Stimulated activated CD8-positive, alpha-beta memory T cell treated with anti-CD3 and anti-CD28 coated beads, Interleukin-7, amount 100 ng/mL, for 24 hours (primary cell): ENCODE measurements at places on chromosomes 12 and 14.
A peak's percentile ranks its signal among the peaks of the same experiment; 100 is the strongest.

DNA sequence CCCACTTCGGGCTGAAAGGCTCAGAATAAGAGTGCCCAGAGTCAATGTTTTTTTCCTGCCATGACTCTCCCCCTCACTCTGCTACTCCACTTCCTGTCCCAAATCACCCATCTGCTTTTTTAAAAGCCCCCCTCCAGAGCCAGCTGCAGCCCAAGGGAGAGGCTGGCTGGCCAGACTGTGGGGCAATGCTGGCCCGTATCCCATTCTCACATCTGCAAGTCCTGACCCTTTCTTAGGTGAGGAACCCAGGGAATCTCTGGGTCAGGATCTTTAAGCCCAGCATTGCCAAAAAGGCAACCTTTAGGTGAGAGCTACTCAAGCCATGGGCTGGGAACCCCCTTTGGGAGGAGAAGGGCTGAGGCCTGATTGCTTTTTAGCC, 1.7 kb upstream of the ITGA5 start:
- DNase-seq = no peak

DNA sequence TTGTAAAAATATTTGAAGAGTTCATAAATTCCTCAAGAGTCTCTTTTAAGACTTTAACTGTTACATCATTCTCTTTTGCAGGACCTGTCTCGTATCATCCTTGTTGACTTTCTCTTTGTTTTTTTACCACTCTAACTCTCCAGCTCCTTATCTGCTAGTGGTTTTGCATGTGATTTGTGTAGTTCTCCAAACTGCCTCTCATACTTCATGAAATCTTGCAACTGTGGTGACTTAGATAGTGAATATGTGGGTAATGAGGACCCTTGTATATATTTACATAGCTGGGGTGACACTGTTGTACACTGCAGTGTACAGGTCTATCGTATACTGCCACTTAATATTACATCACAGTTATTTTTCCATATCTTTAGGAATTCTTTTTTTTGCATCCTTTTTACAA, 40.2 kb upstream of the EMP1 start:
- no peak for DNase-seq

GRCh38 chr14:89357655-89358297, 59.3 kb downstream of the FOXN3 start:
- no peak for DNase-seq

DNA sequence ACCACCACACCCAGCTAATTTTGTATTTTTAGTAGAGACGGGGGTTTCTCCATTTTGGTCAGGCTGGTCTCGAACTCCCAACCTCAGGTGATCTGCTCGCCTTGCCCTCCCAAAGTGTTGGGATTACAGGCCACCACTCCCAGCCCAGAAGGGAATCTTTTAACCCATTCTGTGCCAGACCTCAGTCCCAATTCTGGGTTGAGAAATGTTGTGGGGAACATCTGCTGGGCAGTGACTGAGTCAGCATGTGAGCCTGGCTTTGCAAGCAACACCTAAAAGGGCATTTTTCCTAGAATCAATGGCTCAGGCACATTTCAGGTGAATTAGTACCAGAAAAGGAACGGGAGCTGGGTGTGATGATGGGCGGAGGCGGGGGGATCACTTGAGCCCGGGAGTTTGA, 7.6 kb upstream of the SPATS2 start:
- no peak for DNase-seq

DNA sequence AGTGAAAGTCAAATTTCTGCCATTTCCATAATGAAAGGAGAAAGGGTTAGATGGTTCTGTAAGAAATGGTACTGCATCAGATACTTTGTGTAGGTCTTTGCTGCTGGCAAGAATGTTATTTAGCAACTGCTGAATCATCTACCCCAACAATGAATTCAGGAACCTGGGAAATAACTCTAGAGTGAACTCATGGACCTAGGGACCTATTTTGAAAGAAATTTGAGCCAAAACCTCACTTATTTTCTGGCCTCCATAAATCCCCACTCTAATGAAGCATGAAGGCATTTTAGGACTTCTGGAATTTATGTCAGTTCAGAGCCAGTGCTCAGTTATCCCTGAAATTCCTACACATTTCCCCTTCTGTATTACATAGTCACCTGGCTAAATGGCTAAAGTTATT, 50.9 kb upstream of the CPNE8 start:
- no peak for DNase-seq

DNA sequence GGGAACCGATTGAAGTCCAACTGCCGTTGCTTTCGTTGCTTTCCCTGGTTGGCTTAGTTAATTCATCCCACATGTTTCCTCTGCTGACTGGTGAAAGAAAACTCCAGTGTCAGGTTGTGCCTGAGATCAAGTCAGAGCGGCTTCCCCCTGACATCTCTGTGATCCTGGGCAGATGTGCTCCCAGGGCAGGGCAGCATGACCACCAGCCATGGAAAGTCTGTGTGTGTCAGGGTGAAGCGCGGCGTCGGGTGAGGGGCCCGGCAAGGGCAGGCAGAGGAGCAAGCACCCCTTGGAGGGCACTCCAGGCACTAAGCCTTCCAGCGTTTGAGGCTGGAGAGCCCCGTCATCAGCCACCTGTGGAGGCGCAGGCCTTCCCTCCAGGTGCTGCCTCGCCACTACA, 54.5 kb upstream of the IGF1 start:
- no peak for DNase-seq

DNA sequence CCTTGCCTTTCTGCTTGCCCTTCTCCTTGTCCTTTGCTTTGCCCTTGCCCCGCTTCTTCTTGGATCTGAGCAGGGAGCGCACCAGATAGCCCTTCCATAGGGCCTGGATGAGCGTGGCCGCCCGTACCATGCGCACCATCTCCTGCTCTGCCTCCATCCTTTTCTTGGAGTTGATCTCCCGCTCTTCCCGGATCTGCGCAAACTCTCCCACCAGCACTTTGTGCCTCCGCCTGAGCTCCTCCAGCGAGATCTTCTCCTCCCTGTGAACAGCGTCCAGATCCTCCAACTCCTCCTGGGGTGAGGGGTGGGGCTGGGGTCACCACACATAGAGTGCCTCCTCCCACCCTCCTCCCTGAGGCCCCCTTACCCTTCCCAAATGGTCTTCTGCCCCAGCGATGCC, 10.1 kb downstream of the RITA1 start:
- no peak for DNase-seq

- DNase-seq = no peak
These were observed 462.2 kb downstream of the LRIG3 start for GRCh38 chr12:58458102-58458501.

- DNase-seq = peak; percentile 28
These were observed 139.3 kb upstream of the ARHGAP5 start for GRCh38 chr14:31937730-31938346.

DNA sequence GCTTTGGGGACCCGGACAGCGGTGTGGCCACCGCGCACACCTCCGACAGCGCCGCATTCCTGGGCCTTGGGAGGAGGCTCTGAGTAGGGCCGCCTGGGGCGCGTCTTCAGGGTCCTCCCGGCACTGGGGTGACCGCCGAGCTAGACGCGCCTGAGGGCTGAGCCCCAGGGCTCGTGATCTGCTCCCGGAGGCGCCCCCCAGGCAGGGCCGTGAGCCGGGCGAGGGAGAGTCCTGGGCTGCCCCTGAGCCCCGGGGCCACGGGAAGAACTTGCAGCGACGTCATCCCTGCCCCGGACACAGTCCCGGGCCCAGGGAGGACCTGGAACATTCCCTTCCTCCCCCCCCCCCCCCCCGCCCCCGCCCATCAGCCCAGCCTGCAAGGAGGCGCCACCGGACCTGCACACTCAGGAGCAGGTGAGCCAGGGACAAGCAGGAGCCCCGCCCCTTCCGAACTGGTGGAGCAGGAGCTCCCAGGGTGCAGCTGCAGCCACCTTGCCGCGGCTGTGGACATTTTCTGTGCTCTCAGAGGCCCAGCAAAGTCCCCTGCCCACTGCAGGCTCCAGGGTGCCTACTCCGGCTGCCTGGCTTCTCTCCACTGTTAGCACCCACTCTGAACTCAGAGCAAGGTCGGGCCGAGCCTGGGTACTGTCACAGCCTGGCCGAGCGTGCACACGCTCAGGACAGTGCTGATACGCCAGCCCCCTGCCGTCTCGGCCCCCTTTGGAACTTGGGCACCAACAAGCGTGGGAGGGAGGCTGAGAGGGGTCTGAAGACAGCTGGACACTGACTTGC, 50.7 kb downstream of the A2M start:
- peak; percentile 1 for DNase-seq

GRCh38 chr12:53564941-53565340, 57.7 kb upstream of the NPFF start:
- DNase-seq = no peak

DNA sequence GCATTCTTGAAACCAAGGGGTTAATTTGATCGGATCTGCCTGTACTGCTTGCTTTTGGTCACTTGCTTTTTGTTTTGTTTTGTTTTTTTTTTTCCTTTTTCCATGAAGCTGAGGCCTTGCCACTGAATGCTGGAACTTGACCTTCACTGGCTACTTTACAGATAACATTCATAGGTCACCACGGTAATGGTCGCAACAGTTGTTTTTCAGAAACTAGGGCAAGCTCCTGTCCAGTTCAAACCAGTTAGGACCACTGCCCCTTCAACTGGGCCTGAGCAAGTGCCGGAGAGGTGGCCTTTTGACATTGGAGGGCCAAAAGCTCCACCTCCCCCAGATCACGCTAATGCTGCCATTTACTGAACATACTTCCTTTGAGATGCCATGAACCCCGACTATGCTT, 147.6 kb downstream of the FOXN3 start:
- no peak for DNase-seq

- peak; percentile 48 for DNase-seq
These were observed 29.2 kb downstream of the FOS start for GRCh38 chr14:75307700-75308379.

- no peak for DNase-seq
These were observed 47.5 kb downstream of the NOS1 start for GRCh38 chr12:117313926-117314325.

DNA sequence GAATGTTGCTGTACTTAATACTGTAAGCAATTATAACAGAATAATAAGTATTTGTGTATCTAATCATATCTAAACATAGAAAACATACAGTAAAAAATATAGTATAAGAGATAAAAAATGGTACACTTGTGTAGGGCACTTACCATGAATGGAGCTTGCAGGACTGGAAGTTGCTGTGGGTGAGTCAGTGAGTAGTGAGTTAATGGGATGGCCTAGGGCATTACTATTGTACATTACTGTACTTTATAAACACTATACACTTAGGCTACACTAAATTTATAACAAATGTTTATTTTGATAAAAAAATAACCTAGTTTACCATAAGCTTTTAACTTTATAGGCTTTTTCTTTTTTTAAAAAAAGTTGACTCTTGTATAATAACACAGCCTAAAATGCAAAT, 1071.2 kb upstream of the SEL1L start:
- no peak for DNase-seq

GRCh38 chr12:7118881-7119280, 9.8 kb downstream of the RBP5 start:
- no peak for DNase-seq

GRCh38 chr14:99270458-99271220, 1.4 kb downstream of the BCL11B start:
- DNase-seq = no peak
